ENCODE measurements at places on chromosomes 12 and 14.

DNA sequence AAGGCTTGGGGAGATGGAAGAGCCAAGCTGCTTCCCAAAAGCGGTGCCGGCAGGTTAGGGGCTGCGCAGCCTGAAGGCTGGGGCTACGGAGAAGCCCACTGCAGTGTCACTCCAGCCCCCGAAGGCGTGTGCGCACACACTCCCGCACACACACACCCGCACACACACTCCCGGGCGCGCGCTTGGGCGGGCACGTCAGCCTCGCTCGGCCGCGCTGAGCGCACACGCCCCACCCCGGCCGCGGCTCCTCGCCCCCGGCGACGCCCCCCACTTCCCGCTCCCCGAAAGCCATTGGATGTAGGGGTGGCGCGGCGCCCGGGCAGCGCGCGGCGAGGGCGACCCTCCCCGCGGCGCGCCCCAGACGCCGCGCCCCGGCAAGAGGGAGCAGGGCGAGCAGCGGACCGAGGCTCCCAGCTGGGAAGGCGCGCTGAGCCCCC, at the start of gene KCNK10:
TSS of gene KCNK10 (minus strand) at position 184 of the 437 bp plus-strand sequence. CDS start 471 bp downstream, outside the sequence.
- no peak for DNase-seq

DNA sequence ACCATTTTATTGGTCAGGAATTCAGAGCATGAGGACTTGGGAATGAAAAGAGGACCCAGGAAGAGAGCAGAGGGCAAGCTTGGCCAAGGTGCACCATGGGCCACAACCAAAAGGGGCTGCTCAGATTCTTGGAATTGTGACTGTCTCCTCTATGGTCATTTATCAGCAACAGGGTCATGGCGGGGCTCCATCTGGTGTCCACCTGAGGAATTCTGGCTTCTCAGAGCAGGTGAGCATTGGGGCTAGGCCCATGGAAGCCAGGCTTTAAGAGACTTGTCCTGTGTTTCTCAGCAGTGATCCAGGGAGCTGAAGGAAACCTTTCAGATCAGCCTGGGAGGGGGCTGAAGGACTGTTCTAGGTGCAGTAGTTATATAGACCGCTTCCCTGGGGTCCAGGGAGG, 2.6 kb upstream of the RIN3 start:
- no peak for DNase-seq

DNA sequence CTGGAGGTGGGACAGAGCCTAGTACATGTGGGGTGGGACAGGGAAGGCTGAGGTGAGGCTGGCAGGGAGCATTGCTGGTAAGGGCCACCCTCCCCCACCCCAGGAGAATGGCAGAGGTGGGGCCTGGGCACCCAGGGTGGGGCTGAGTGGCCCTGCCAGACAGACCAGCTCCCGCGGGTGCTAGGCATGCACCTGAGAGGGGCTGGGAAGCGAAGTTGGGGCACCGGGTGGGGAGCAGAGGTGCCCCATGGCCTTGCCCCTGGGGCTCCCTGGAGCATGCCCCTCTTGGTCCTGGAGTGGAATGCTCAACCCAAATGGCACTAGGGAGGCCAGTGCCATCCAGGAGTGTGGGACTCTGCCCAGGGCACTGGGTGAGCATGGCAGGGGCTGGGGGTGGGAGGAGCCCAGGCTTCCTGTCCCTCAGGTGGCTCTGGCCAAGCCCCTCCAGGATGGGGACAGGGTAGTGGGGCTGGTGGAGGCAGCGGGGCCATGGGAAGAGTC, 1.3 kb downstream of the TNFAIP2 start:
- no peak for DNase-seq

DNA sequence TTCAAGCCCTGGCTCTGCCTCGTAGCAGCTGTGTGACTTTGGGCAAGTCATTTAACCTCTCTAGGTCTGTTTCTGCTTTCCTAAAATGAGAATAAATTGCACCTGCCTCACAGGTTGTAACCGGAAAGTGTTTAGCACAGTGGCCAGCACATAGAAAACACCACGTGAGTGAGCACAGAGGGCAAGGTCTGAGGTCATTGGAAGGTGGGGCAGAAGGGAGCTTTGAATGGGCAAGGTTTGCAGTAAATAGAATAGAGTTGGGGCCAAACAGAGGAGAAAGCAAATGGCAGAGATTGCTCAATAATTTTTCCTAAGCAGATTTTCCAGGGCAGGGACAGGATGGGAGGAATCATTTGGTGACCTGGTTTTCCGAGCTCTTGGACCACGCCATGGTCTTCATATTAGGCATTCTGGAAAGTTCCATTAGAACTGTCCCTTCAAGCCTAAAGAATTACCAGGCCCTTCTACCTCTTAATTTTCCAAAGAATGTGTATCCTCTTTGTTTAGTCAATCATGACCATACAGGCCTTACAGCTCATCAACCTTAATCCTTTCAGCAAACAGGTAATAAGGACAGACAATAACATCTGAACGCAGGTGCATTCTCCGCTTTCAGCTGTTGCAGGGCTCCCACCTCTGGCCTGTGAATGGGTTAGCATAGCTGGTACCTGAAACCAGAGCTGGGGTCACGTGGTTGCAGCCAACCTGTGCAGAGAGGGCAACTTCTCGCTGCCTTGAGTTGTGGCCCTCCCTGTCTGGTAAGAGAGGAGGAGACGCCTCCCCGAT, 53.8 kb downstream of the VWF start:
- DNase-seq = no peak

GRCh38 chr12:99979471-99979870, 5.3 kb downstream of the ANKS1B start:
- DNase-seq = no peak

GRCh38 chr14:101499513-101499912, 61.8 kb upstream of the DIO3 start:
- DNase-seq = no peak

- no peak for DNase-seq
These were observed 253.4 kb downstream of the BTG1 start for GRCh38 chr12:91892081-91892855.

DNA sequence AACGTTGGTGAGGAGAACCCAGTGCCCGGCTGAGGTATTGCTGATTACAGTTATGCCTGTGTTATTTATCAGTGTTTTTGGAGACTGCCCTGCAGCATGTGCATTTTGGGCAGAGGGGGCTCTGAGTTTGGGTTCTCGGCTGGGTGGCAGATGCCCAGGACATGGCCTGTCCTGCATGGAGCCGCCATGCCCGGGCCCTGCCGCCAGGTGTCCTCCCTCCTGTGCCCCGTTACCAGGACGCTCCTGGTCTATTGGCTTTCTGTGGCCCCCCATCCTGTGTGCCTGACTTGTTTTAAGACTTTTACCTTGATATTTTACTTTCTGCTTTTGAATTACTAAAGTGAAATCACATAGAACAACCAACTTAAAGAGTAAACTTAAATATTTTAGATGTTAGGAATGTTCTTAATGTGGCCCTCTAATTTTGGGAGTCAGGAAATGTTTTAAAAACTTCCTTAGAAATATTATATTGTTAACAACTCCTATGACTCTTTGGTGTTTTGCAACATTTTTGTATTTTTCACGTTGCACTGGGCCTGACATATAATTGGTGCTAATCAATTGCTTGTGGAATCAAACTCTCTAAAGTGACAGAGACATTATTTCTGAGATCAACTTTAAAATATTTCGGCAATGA, 51.8 kb downstream of the PRIMA1 start:
- no peak for DNase-seq

GRCh38 chr12:77429426-77429825, 364.1 kb upstream of the E2F7 start:
- DNase-seq = no peak

- DNase-seq = no peak
These were observed 427.5 kb downstream of the SNAPC1 start for GRCh38 chr14:62189698-62190097.

DNA sequence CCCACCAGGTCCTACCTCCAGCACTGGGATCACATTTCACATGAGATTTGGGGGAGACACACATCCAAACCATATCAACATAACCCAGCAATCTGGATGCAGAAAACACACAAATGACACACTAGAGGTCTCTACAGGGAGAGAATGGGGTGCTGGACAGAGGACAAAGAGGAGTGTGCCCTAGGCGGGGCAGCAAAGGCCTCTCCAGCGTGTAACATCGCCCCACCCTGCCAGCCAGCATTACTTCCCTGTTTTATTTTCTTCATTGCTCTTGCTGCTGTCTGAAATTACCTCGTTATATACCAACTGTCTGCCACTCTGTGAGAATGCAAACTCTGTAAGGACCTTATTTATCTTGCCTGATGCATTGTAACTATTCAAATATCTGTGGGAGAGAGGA, 61.1 kb downstream of the RIMBP2 start:
- no peak for DNase-seq

DNA sequence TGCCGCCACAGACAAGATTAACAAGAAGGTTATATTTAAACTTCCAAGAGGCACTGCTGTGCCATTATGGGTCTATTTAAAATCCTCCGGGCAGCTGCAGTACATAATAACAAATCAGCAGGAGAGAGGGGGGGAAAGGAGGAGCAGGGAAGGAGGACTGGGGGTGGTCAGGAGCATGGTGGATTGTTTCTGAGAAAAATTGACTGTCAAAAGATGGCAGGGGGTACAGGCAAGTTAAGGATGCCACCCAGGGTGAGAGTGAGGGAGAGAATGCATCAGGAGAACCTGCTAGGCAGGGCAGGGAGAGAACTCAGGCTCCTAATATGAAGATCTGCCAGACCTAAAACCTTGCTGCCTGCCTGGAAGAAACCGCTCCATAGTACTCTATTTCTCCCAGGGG, 181.8 kb downstream of the GRIN2B start:
- DNase-seq = no peak

DNA sequence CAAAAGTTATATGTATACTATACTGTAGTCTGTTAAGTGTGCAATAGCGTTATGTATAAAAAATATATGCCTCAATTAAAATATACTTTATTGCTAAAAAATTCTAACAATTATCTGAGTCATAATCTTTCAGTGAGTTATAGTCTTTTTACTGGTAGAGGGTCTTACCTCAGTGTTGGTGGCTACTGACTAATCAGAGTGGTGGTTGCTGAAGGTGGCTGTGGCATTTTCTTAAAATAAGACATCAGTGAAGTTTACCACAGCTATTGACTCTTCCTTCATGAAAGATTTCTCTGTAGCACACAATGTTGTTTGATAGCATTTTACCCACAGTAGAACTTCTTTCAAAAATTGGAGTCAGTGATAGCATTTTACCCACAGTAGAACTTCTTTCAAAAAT, 23.4 kb downstream of the POLR3B start:
- DNase-seq = no peak

- DNase-seq = no peak
These were observed 2.4 kb upstream of the RXYLT1 start for GRCh38 chr12:63777340-63777739.

- DNase-seq = no peak
These were observed 1.5 kb upstream of the SLC25A47 start for GRCh38 chr14:100321473-100322137.

GRCh38 chr14:97594306-97594705, 797.1 kb downstream of the VRK1 start:
- no peak for DNase-seq

GRCh38 chr12:101018540-101018939, 191.5 kb downstream of the SLC5A8 start:
- DNase-seq = no peak

Measured in left renal cortex interstitium (tissue), 4 donors.